ENCODE measurements at places on chromosomes 7 and 10.

DNA sequence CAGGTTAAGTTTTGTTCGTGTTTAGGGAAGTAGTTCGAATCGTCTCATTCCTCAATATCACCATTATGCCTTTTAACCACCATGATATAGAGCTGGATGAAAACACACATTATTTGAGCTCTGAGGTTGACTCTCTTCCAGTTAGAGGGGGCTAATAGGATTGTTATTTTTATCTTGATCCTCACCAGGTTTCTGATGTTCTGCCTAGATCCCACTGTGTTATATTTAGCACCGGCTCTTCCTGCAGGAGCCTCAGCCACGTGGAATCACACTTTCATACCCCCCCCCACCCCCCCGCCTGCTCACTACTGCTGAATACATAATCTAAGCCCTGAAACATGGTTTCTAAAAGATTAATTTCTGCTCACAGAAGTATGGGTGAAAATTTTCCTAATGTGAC, 88.3 kb downstream of the NRCAM start:
- no peak for DNase-seq

DNA sequence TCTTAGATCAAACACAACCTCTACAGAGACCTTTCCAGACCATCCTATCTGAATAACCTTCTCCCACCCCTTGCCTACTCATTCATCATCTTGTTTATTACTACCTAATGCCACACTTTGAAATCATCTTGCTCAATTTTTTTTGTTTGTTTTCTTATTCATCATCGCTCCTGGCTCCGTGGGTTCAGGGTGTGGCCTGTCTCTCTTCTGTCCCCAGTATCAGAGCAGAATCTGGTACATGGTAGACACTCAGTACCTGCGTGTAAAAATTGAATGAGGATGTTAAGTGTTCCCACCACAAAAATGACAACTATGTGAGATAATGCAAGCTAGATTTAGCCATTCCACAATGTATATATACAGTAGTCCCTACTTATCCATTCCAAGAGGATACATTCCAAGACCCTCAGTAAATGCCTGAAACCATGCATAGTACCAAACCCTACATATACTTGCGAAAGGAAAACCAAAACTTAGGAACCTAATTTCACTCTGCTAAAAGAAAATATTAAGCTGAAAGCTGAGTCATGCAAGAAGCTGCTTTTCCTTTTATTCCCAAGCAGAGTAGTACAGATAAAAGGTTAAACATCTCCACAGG, 72.1 kb upstream of the SEC61G start:
- DNase-seq, result no peak

DNA sequence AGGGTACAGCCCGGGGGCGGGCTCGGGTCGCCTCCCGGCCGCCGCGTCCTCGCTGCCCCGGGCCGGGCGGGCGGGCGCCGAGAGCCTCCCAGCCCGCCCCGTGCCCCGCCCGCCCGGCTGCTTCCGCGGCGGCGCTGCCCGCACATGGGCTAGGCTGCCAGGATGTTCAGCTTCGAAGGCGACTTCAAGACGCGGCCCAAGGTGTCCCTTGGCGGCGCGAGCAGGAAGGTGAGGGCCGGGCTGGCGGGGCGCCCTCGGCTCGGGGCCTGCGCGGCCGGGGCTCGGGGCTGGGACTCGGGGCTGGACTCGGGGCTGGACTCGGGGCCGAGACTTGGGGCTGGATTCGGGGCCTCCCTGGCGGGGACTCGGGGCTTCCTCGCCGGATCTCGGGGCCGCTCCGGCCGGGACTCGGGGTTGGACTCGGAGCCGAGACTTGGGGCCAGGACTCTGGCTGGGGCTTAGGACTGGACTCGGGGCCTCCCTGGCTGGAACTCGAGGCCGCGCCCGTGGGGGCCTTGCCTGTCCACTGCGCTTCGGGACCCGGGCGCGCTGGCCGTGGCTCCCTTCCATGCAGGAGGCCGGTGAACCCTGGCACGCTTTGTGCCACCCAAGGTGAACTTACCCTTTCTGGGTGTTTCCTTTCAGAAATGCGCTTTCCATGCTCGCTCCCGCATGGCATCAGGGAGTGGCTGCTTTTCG, 534 bp downstream of the UBE3C start:
- DNase-seq, result peak; percentile 35

GRCh38 chr7:131774419-131775220, 218.2 kb upstream of the PODXL start:
- no peak for DNase-seq

DNA sequence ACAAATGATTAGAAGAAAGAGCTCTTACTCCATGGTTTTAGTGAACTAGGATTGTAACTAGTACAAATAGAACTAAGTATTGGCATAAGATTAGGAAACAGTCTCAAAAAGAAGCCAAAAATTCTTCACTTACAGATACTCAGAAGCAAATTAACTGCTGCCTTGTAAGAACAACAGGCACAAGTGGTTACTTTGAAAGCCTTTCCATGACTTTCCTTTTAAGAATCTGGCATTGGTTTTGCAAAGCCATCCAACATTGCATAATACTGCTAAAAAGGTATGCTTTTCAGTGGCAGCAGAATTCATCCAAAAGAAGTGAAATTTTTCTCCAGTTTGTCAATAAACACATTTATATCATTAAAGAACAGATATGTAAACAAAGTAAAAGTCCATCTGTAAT, 126.8 kb upstream of the ODAD2 start:
- DNase-seq, result no peak

DNA sequence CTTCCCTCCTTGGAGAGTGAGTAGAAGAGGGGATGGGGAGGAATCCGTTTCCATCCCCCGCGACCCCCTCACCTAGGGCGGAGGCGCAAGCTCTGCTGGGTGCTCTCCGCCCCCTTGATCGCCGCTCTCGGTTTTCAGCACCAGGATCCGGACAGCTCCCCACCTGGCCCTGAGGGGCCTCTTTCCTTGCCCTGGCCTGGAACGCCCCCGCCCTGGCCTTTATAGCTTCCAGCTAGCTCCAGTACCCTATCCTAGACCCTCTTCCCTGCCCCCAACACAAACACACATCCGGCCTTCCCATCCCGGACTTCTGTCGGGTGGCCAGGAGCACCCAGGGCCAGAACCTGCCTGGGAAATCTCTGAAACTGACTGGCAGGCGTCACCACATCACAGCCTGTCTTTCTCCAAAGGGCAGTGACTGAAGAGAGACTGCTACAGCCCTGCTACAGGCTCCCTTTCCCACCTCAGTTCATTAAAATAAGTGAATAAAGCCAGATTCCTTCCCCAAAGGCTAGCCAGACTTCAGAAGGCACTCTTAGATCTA, 72.3 kb upstream of the LEP start:
- DNase-seq, result no peak

GRCh38 chr7:39417642-39418041, 148.6 kb upstream of the YAE1 start:
- no peak for DNase-seq

GRCh38 chr10:58715061-58715460, 202.4 kb downstream of the BICC1 start:
- no peak for DNase-seq

DNA sequence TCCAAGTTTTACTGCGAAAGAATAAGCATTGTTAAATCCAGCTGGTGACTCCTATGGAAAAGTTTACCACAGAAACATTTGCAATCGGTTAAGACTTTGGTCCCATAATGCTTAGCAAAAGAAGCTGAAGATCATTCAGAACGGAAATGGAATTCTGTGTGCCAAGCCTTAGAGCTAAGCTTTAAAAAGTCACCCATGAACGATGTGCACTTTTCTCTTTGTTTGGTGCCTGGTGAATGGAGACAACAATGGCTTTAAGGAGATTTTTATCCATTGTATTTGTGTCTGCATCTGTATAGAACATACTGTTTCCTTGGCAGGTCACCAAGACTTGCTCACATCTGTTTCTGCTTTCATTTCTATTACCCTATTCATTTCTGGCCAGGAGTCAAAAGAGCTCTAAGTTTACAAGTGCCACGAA, 26.3 kb upstream of the COL1A2 start:
- DNase-seq, result no peak

GRCh38 chr10:32166365-32166764, 110.1 kb upstream of the KIF5B start:
- DNase-seq, result no peak

DNA sequence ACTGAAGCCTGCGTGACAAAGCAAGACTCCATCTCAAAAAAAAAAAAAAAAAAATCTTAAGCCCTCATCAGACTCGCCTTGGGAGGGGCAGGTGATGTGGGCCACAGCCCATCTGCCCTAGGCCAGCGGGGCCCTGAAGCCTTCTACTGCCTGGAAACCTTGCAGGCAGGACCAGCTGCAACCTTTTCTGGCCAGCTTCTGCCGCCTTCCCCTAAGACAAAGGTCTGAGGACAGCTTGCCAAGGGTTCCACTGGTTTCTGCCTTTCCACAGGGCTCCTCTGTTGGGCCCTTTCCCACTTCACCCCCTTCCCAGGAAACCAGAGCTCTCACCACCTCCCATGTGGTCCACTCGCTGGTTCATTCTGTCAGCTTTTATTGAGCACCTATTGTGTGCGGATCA, 35.2 kb downstream of the UBTD1 start:
- DNase-seq, result no peak

- no peak for DNase-seq
These were observed 11.1 kb upstream of the ZMIZ1 start for GRCh38 chr10:79057481-79058275.

DNA sequence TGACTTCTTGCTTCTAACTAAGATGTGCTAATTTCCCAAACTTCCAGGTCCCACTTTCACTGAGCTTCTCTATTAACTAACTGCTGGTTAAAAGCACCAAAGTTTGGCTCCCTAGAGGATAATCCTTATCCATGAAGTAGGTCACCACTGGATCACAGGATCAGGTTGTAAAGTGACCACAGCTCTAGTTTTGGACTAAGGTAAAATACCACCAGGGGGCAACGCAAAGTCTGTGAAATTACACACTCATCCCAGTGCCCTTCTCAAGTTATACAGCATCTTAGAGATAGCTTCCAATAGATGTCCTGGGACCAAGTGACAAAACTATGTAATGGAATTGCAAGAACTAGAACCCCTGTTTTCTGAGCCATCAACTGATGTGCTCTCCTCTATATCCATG, 116.4 kb upstream of the ASAH2 start:
- DNase-seq, result no peak

GRCh38 chr10:129910861-129911260, 53.2 kb downstream of the EBF3 start:
- DNase-seq, result no peak

- DNase-seq, result no peak
These were observed 31.0 kb downstream of the MKI67 start for GRCh38 chr10:128095027-128095752.

GRCh38 chr7:31061185-31061584, 9.1 kb downstream of the ADCYAP1R1 start:
- no peak for DNase-seq

DNA sequence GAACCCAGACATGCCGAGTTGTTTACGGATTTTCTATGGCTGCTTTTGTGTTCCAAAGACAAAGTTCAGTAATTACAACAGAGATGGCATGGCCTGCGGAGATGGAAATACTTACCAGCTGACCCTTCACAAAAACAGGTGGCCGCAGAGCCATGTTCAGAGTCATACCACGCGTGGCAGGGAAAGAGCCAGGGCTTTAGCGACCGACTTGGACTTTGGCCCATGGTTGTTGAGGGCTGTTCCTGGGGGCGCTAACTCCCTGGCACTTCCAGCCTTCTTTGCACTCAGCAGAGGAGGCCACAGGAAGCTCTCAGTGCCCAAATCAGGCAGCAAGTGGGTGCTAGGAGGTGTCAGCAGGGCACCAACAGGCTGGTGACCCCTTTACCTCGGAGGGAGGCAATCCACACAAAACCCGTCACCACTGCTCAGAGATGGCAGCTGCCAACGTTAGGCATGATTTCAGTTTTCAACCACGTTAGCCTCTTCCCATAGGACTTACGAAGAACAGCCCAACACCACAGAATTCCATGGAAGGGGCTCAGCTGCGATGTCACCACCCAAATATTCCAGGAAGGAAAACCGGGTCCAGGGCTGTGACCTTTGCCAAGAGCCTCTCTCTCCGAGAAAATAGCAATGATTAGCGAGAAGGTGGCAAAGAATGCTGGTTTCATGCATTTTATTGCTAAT, 21.4 kb upstream of the CNPY1 start:
- no peak for DNase-seq

All from stimulated activated CD4-positive, alpha-beta T cell treated with anti-CD3 and anti-CD28 coated beads, Interleukin-15, amount 100 ng/mL, for 48 hours (primary cell).